ENCODE measurements at places on chromosomes 16 and 17.

DNA sequence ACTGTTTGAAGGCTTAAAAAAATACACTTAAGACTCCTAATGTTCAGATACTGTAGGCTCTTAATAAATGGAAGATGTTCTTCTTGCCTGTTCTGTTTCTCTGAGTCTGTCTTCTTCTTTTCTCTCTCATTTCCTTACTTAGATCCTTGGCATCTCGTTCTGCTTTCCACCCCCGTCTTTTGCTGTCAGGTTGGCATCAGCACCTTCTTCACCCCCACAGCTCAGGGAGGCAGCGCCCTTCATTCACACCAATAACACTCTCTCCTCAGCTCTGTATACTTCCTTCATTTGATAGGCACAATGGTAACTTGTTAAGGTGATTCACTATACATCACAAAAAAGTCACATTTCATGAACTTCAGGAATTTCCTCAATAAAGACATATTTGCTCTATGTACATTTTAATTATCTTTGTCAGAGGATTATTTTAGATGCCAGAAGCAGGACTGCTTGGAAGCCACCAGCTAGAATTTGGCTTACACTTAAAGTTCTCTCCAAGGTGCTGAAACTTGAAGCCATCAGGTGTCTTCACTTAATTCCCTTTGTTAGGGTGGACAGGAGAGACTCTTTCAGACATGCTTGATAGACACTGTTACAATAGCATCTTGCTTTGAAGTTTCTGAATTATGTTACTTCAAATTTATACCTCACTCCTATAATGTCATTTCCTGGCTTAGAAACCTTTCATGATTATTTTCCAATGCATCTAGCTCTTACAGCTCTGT, 670.1 kb upstream of the C16orf82 start:
- no peak for DNase-seq

DNA sequence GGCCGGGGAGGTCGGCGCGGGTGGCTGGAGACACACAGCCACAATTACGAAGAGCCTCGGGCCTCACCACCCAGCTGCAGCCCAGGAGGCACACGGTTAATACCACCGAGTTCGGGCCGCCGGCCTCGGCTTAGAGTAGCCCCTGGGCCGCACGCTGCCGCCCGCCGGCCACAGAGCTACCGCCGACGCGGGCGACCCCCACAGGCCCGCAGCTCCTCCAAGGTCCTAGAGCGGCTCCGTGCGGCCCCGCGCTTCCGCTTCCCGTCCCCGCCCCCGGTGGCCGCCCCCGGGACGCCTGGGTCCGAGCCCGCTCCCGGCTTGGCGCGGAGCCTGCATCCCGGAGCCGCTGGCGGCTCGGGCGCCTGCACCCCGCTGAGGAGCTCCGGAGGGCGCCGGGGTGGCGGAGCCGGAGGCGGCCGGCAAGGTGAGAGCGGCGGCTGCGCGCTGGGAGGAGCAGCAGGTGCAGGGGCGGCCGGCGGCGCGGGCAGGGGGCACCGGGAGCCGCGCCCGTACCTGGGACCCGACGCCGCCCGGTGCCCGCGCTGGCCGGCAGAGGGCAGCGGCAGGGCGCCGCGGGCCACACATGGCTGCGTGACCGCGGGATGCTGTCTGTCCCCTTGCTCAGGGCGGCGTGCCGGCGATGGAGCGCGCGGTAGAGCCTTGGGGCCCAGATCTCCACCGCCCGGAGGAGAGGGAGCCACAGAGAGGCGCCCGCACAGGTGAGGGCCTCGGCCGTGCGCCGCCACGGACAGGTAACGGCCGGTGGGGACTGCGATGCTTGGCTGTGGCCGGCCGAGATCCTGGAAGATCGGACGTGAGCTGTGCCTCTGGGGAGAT, at the start of gene ZNF48:
Gene ZNF48, plus strand, starts transcription at position 266 of the 837 bp plus-strand sequence. Its CDS starts 375 bp downstream, at position 641.
- peak; percentile 51 for DNase-seq

GRCh38 chr16:12557786-12558185, 245.9 kb downstream of the CPPED1 start:
- no peak for DNase-seq

- DNase-seq = no peak
Measured at GRCh38 chr17:40032322-40033320, 17.4 kb downstream of the CSF3 start.

DNA sequence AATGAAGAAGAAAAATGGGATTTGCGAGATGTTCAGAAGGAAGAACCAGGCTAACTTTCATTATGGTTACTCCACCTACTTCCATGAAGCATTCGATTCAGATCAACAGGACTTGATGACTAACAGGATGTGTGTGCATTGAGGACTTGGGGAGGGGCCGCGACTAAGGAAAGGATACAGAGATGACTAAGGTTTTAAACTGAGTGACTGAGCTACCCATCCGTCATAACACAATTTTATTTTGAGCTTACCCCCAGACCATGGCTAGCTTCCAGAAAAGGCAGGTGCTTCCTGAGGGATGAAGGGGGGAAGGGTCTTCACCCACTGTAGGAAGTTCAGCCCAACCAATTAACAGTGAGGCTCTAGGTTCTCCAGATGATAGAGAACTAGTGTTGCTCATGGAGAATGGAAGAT, 2.5 kb upstream of the CDYL2 start:
- DNase-seq = peak; percentile 69

DNA sequence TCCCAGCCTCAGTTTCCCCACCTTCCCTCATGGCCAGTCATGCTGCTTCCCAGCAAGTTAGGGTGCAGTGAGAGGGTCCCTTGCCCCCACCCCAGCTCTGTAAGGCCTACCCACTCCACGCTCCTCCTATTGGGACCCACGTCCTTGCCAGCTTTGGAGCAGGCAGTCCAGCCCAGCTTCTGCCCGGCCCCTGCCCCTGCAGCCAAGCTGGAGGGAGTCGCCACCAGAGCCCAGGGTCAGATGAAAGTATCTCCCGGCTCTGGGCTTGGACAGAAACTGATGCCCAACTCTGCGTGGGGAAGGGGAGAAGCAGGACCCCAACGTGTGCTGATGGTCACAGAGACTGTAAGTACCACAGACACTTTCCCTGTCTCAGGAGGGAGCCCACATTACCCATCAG, 32.6 kb downstream of the SDK2 start:
- DNase-seq = no peak

DNA sequence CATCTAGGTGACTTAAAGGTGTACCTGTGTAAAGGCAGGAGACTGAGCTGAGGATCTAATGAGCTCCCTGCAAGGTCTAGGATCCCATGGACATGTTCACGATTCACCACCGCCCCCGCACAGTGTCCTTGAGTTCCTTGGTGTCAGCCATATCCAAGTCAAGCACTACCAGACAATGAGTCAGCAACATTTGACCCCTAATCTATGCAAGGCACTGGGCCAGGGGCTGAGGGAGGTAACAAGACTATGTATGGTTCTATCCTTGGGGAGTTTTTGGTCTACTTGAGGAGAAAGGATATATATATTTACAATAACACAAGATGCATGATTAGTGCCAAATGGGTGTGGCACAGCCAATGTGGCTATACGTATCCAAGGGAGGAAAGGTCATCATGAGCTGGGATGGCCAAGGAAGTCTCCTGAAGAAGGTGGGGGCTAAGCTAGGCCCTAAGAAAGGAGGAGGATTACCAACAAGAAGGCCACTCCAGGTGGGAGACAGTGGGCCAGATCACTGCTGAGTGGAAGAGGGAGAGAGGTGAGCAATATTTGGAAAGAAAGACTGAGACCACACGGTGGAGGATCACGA, 35.0 kb downstream of the ITGB3 start:
- DNase-seq = no peak

GRCh38 chr16:15054357-15055140, 1.3 kb downstream of the NTAN1 start:
- no peak for DNase-seq

- no peak for DNase-seq
Measured at GRCh38 chr17:69501591-69502468, 87.3 kb downstream of the MAP2K6 start.

- DNase-seq = peak; percentile 40
Measured at GRCh38 chr16:90057738-90058173, 19.4 kb downstream of the PRDM7 start.

GRCh38 chr16:84559311-84559932, 55.0 kb upstream of the MEAK7 start:
- DNase-seq = no peak

DNA sequence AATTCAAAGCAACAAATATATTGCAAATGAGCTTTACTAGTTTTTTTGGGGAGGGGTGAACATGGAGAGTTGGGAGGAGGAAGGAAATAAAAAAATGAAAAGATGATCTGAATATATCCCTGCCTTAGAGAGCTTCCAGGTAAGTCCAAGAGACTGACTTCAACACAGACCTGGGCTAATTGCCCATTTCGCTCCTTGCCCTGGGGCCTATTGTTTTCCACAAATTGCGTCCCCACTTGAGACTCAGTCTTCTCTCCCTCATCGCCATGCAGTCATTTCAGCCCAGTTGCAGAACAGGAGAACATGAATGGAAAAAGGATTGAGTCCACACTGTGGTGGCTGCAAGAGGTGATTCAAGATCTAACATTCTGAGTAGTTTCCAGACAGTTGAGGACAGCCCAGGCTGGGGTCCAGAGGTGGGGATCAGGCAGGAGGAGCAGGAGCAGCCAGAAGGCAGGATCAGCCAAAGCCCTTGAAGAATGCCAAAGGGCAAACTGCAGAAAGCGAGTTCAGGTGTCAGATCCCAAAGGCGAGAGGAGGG, 21.6 kb upstream of the TOB1 start:
- no peak for DNase-seq

DNA sequence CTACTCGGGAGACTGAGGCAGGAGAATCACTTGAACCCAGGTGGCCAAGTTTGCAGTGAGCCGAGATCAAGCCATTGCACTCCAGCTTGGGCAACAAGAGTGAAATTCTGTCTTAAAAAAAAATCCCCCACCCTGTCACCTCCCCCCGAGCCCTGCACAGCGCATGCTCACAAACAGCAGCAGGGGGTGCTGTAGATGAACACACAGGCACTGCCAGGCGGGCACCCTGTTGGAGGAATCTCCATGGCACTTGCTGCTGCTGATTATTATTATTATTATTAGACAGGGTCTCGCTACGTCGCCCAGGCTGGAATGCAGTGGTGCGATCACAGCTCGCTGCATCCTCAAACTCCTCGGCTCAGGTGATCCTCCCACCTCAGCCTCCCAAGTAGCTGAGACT, 24.6 kb downstream of the FZD2 start:
- DNase-seq = no peak

- DNase-seq = no peak
Measured at GRCh38 chr16:65663774-65664173, 541.9 kb upstream of the CDH11 start.

DNA sequence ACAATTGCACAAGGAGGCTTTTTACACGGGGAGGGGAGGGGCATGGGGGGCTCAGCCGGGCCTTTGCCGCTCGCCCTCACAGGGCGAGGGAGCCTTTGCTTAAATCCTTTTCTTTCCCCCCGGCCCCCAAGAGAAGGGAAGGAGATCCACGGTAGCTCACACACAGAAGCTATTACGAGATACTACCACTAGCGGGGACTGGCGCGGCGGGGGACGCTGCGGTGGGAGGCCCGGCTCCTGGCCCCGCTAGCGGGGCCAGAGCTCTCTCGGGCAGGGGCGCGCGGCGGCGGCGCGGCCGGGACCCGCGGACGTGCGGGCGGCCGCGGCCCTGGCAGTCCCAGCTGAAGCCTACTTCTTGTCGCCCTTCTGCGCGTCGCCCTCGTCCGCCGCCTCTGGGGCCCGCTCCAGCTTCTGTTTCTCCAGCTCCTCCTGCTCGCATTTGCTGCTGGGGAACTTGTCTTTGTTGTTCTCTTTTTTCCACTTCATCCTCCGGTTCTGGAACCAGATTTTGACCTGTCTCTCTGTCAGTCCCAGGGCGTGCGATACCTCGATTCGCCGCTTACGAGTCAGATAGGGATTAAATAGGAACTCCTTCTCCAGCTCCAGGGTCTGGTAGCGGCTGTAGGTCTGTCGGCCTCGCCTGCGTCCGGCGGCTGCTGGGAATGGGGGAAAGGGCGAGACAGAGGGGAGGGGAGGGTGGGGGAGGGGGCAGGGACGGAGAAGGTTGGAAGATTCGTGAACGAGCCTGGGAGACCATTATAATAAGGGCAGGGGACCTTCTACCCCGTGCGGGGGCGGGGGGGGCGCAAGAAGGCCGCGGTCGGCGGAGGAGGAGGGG, 2.0 kb downstream of the HOXB8 start:
- peak; percentile 41 for DNase-seq

- DNase-seq = no peak
Measured at GRCh38 chr17:67105213-67105612, 60.9 kb downstream of the CACNG1 start.

- DNase-seq = no peak
Measured at GRCh38 chr16:58413359-58413758, 21.1 kb downstream of the GINS3 start.

GRCh38 chr16:89827383-89828198, 684 bp upstream of the SPIRE2 start:
- no peak for DNase-seq
